Activated CD4-positive, alpha-beta T cell treated with anti-CD3 and anti-CD28 coated beads for 36 hours (primary cell): ENCODE measurements at places on chromosomes 12 and 14. TPM values are rescaled to one million over a fixed set of nuclear protein-coding genes. Genes with fewer than 3 reads are reported as not detected.

- no peaks in the 10 kb centered on the region for H3K27me3 ChIP-seq
- DNase-seq = peak; percentile 73
- H3K27ac ChIP-seq = no peak within 1 kb of the TSS
Measured at GRCh38 chr14:104723651-104724406, at the start of gene ADSS1. TSS of gene ADSS1 (plus strand) at chr14:104724229. CDS start at chr14:104724271, 42 bp downstream.

GRCh38 chr12:25904442-25904841, 54.0 kb upstream of the RASSF8 start:
- H3K4me1 ChIP-seq = no peaks in the 10 kb centered on the region
- H3K27me3 ChIP-seq = no peaks in the 10 kb centered on the region
- no peak for DNase-seq
- no peak overlapping the region for H3K4me3 ChIP-seq

GRCh38 chr12:88448337-88448915, 131.8 kb downstream of the KITLG start:
- no peak for DNase-seq
- no peaks in the 10 kb centered on the region for H3K36me3 ChIP-seq
- no peaks in the 10 kb centered on the region for H3K4me1 ChIP-seq
- no peak overlapping the region for H3K4me3 ChIP-seq
- no peak overlapping the region for H3K27ac ChIP-seq

- no peak overlapping the region for H3K4me3 ChIP-seq
- DNase-seq = no peak
- H3K36me3 ChIP-seq = peaks cover 7% of the 10 kb centered on the region
- no peaks in the 10 kb centered on the region for H3K27me3 ChIP-seq
- H3K4me1 ChIP-seq = peaks cover 27% of the 10 kb centered on the region
Measured at GRCh38 chr14:63654346-63654745, 12.7 kb upstream of the WDR89 start.

The CLEC9A gene
- total RNA-seq = not detected

DNA sequence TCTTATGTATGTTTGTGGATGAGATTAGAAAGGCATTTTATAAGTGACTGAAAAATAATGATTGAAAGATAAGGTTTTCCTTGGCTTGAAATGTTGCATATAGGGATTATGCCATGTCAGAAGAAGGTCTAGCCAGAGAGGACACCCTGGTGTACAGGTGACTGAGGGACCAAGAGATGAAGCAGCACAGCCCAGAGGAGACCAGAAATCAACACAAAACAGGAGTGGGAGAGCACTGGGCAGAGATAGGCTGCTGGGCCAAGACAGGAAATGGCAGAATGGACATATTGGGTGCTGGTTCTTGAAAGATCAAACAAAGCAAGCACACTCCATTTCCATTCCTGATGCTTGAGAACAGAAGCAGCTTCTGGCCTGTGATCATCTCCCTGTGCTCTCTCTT, 24.4 kb upstream of the FRMD6 start:
- no peak overlapping the region for H3K27ac ChIP-seq
- H3K36me3 ChIP-seq = peaks cover 2% of the 10 kb centered on the region
- no peak for DNase-seq
- peaks cover 18% of the 10 kb centered on the region for H3K4me1 ChIP-seq
- H3K27me3 ChIP-seq = peaks cover 8% of the 10 kb centered on the region

The PKP2 gene
- total RNA-seq = 0.30 TPM

The SLC7A7 gene
- 0.50 TPM for total RNA-seq

GRCh38 chr12:57897286-57897974, 43.9 kb upstream of the ATP23 start:
- peak overlapping the region; percentile 59 for H3K4me3 ChIP-seq
- peaks cover 52% of the 10 kb centered on the region for H3K4me1 ChIP-seq
- H3K36me3 ChIP-seq = no peaks in the 10 kb centered on the region
- DNase-seq = no peak

The HSPB8 gene
- total RNA-seq = not detected

- H3K27ac ChIP-seq = no peak overlapping the region
- no peaks in the 10 kb centered on the region for H3K36me3 ChIP-seq
- no peak overlapping the region for H3K4me3 ChIP-seq
- DNase-seq = no peak
- H3K4me1 ChIP-seq = no peaks in the 10 kb centered on the region
Measured at GRCh38 chr12:78120866-78121560, 290.3 kb downstream of the NAV3 start.

DNA sequence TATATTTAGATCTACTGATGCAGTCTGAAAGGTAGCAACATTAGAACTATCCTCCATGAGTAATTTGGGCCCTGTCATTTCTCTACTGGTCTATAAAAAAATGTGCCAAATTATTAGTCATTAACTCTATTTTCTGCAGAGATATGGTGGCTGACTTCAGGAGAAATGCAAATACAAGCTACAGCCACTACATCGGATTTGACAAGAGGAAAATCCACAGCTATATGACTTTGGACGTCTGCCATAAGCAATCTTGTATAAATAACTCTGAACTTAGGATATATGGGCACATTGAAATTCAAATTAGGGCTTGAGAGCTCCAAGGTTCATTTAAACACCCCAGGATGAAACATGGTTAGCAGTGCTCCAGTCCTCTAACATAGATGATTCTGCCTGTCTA, 983.0 kb upstream of the LRFN5 start:
- no peaks in the 10 kb centered on the region for H3K27me3 ChIP-seq
- no peak for DNase-seq
- no peak overlapping the region for H3K4me3 ChIP-seq
- H3K36me3 ChIP-seq = no peaks in the 10 kb centered on the region
- no peaks in the 10 kb centered on the region for H3K4me1 ChIP-seq
- H3K27ac ChIP-seq = no peak overlapping the region

- H3K4me3 ChIP-seq = no peak overlapping the region
- H3K27me3 ChIP-seq = no peaks in the 10 kb centered on the region
- DNase-seq = no peak
- H3K36me3 ChIP-seq = no peaks in the 10 kb centered on the region
Measured at GRCh38 chr12:116302166-116303058, 24.9 kb upstream of the MED13L start.

The ADCY4 gene
- 1.8 TPM for total RNA-seq

DNA sequence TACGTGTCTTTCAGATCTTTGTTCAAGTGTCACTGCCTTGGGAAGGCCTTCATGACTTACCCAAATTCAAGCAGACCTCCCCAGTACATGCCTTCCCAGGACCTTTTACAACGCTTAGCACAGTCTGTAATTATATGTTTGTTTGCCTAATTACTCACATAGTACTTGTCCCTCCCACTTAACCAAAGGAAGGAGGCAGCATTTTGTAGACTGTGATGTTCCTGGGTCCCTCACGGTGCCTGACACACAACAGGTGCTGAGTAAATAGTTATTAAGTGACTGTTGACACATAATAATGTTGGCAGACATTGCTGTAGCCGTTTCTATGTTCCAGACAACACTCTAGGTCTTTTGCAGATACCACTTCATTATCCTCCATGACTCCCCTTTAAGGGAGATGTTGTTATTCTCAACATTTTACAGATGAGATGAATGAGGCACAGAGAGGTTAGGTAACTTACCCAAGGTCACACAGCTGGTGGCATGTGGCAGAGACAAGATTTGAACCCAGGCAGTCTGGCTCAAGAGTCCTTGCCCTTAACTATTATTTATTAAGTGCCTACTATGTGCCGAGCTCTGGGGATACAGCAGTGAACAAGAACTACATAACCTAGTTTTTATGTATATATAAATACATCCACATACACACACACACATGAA, 130.7 kb downstream of the PHETA1 start:
- no peak for DNase-seq
- no peak overlapping the region for H3K4me3 ChIP-seq
- no peaks in the 10 kb centered on the region for H3K4me1 ChIP-seq
- H3K27me3 ChIP-seq = no peaks in the 10 kb centered on the region

The GTF2A1 gene
- total RNA-seq = 57.8 TPM

The LLPH gene
- total RNA-seq = 36.5 TPM

DNA sequence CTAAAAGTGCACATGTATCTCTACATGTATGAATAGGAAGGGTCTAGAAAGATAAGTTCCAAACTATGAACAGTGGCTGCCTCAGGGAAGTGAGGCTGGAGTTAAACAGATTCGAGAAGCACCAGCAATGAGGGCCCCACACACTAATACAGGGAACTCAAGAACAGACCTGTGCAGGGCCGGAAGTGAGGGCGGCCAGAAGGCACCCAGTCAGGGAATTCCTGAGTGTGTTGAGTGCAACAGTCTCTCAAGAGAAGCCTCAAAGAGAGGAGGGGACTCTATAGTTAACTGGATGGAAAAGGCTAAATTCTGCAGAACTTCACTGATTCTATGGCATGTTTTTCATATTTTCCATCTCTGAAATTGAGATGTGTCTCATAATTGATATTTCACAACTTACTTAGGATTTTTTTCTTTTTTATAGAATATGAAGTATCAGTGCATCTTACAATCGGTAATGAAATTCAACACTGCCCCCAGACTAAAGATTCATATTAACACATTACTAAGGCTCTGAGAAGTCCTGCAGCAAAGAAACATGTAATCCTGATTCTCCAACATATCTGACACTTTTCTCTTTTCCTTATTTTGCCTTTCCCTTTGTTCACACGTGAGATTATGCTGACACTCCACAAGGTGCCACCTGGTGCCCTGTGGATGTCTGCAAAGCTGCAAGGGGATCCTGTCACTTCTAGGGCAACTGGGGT, 61.3 kb downstream of the CHGA start:
- H3K27ac ChIP-seq = no peak overlapping the region
- no peaks in the 10 kb centered on the region for H3K27me3 ChIP-seq
- H3K4me3 ChIP-seq = no peak overlapping the region
- H3K4me1 ChIP-seq = no peaks in the 10 kb centered on the region

The TAS2R46 gene
- total RNA-seq = not detected

The ADAMTS20 gene
- total RNA-seq = not detected

DNA sequence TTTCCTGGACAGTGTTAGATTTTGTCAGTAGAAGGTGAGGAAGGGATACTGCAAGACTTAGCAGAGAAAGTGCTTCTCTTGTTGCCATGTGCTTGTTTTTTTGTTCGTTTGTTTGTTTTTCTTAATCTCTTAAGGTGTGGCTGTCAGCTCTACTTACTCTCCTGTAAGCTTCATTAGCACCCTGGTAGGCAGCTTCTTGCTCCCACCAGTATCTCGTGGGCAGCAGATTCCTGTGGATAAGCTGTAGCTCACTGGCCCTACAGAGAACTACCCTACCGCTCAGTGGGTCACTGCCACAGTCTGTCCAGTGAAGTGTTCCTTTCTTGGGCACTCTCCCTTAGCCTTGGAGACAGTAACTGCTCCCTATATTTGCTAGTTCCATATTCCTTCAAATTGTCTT, 30.1 kb downstream of the VRK1 start:
- no peak overlapping the region for H3K27ac ChIP-seq
- DNase-seq = no peak
- peaks cover 39% of the 10 kb centered on the region for H3K36me3 ChIP-seq

- H3K36me3 ChIP-seq = no peaks in the 10 kb centered on the region
- H3K27ac ChIP-seq = no peak overlapping the region
- peaks cover 6% of the 10 kb centered on the region for H3K27me3 ChIP-seq
- no peak overlapping the region for H3K4me3 ChIP-seq
- DNase-seq = no peak
- H3K4me1 ChIP-seq = no peaks in the 10 kb centered on the region
Measured at GRCh38 chr12:13559318-13559978, 362.9 kb downstream of the EMP1 start.

The P2RX7 gene
- 6.6 TPM for total RNA-seq

DNA sequence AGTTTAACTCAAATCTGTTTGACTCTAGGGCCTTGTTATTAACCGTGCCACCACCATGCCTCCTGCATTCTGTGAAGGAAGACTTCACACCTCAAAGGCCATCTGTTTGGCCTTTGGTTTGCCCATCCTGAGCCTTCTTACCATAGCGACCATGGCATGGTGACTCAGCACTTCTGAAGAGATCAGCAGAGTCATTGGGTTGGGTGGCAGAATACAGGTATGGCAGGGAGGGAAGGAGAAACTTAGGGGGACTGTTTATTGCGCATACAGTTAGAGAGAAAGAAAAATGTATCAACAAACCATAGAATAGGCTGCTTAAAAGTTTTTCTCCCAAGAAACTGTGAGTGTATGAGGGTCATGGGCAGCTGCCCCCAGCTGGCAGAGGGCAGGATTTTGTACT, 49.2 kb downstream of the DAD1 start:
- H3K4me3 ChIP-seq = peak overlapping the region; percentile 84
- DNase-seq = peak; percentile 56

DNA sequence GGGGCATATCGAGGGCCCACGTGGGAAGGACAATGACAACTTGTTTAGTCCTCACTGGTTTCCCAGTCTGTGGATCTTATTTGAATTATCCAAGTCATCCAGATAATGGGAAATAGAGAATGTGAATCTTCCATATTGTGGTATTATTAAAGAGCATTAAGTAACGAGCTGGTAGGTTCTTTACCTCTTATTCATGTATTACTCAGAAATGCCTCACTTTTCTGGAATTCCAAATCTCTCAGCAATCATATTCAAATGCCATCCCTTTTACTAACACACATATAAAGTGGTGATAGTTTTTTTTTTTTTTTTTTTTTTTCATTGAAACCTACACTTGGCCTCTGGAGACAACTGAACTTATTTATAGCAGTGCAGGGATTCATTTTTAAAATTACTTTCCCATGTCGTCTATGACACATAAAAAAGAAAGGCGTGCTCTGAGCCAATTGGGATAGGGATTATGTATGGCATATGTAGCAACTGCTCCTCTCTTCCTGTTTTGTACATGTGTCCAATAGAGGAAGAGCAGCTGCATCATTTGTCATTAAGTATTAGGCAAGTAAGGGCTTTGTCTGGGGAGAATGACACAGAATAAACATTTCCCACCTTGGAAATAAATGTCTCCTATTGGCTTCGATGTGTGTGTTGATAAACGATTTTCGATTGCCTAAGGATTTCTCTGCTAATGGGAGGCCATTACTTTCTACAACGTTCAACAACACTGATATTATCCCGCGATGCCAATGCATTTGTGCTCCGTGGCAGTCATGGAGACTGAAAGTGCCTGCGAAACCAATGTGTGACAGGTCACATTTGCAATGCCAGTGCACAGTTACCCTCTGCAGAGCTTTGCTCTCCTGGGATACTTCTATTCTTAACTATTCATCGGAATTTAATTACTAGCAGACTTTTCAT, 78.6 kb upstream of the IFNG-AS1 start:
- H3K27me3 ChIP-seq = no peaks in the 10 kb centered on the region
- no peak overlapping the region for H3K27ac ChIP-seq
- H3K36me3 ChIP-seq = no peaks in the 10 kb centered on the region
- no peak for DNase-seq
- H3K4me3 ChIP-seq = no peak overlapping the region

DNA sequence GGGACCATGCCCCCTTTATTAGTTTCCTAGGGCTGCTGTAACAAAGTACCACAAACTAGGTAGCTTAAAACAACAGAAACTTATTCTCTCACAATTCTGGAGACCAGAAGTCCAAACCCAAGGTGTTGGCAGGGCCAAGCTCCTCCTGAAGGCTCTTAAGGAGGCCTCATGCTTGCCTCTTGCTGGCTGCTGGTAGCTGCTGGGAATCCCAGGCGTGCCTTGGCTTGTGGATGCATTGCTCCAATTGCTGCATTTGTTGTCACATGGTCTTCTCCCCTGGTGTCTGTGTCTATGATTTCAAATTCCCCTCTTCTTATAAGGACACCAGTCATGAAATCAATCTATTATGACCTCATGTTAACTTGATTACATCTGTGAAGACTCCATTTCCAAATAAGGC, 11.2 kb downstream of the SLC17A8 start:
- no peaks in the 10 kb centered on the region for H3K36me3 ChIP-seq
- DNase-seq = no peak

The SCN8A gene
- total RNA-seq = 0.69 TPM
